ENCODE measurements at places on chromosomes 7 and 10.

GRCh38 chr10:121956111-121957061 lies 18.6 kb downstream of the NSMCE4A start:
- DNase-seq: no peak

DNA sequence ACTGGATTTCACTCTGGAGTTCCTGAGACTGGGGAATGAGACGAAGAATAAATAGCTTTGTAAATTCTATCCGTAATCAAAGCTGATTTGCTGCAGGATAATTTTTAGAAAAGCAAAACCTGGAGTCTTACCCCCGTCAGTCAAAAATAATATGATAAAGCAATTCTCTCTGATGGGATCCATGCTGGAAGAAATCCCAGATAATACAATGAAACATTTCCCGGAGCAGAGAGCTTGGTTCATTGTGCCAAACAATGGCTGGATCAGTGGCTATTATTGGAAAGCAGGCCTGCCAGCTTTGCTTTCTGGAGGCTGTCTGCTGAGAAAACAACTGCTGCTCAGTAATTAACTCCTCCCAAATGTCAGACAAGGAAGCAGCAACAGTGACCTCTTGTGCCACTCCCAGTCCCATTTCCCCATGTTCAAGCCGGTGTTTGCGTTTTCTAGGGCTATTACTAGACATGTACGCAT lies 609.4 kb upstream of the PCDH15 start:
- DNase-seq: no peak

- DNase-seq: no peak
These were observed 3.7 kb upstream of the IFIT1B start for GRCh38 chr10:89373916-89374711.

DNA sequence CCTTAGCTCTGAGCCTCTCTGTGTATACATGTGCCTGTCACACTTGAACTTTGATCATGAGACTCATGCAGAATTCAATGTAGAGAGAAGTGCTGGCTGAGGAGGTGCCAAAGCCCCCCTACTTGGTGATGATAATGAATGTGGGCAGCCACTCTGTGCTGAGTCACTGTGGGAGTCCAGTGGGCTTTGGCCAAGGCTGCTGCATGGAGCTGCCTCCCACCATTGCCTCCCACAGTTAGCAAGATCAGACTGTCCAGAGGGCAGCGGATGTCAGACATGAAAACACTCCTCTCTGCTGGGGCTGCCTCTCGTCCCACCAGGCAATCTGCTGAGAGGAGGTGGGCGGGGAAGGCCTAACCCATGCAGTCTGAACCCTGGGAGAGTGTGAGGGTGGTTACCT lies 180.3 kb downstream of the SH2D4B start:
- no peak for DNase-seq

- no peak for DNase-seq
These were observed 51.6 kb upstream of the IL6 start for GRCh38 chr7:22675421-22675820.

DNA sequence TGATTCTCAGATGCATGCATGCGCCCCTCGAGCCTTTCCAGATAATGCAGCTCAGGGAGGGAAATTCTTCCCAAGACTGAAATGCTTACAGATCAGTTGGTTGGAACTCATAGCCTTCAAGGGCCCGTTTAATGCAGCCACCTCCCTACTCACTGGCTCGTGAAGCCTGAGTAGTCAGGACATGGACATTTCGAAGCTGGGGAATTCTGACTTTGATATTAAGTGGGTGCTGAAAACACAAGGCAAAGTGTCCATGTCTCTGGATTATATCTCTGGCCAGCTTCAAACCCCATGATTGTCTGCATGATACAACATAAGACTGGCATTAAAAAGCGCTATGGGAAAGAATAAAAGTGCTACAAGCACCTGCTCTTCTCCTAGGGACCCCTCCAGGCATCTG lies 207.5 kb downstream of the HERPUD2 start:
- no peak for DNase-seq

- DNase-seq: no peak
These were observed 189.9 kb downstream of the ZEB1 start for GRCh38 chr10:31508882-31509281.

GRCh38 chr10:120710076-120710475 lies 141.1 kb upstream of the WDR11 start:
- DNase-seq: no peak

DNA sequence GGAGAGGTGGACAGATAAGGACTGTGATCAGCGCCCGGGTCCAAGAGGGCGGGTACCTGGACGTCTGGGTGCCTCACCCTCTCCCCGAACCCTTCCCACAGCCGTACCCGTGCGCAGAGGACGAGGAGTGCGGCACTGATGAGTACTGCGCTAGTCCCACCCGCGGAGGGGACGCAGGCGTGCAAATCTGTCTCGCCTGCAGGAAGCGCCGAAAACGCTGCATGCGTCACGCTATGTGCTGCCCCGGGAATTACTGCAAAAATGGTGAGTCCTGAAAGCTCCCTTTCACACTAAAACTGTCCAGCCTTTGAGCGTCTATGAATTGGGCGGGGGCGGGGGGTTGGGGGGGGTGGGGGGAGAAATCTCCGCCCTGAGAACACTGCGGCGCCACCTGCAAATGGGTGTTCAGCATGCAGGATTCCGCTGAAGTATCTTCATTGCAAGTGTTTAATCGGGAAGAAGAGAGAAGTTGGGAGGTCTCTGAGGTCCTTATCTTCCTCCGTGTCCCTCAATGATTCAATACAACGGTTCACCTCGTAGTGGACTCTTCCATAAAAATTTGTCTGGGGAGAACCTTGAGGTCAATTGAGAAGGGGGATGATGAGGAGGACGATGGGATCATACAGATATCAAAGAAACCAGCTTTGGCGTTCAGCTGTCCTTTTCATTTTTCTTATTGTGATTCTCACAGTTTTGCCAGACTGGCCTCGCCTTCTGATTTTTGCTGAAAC lies 906 bp downstream of the DKK1 start:
- no peak for DNase-seq

DNA sequence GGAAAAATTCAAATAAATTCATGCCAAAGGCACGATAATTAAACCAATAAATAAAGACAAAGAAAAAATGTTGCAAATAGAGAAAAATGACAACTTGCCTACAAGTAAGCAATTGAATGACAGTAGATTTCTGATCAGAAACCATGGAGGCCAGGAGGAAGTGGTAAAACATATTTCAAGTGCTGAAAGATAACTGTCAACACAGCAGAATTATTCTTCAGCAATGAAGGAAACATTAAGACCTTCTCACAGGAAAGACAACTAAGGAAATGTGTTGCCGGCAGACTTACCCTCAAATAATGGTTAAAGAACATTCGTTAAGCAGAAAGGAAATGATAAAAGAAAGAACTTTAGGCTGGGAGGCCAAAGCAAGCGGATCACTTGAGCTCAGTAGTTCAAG lies 30.4 kb downstream of the RUNDC3B start:
- no peak for DNase-seq

DNA sequence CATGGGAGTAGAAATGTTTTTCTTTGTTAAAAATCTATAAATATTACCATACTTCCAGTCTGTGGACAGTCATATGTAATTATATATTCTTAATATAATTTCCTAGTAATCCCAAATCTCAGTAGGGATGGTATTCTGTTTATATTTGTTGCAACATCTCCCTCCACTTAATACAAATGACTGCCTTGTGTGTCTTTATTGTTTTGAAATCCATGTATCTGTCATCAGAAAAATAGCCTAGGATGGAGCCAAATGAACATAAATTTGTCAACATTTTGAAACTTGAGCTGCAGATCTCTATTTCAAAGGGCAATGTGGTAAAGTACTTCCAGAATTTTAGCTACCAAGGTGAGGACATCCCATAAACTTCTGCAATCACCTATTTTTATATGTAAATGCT lies 290.7 kb downstream of the TSPAN12 start:
- no peak for DNase-seq

DNA sequence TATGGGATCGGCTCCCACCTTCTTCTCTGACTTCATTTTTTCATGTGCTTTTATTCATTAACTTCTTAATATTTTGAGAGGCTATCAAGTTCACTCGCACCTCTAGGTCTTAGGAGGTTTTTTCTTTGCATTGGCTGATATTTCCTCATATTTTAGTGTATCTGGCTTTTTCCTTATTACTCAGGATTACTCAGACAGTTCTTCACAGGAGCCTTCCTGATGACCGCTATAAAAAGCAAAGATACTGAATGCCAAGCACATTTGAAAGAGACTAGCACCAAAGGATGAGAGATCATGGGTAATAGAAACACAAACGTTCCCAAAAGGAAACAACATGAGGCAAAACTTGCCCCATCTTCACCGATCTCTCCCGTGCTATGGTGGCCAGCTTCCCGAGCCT lies 409.2 kb upstream of the KLF6 start:
- no peak for DNase-seq

DNA sequence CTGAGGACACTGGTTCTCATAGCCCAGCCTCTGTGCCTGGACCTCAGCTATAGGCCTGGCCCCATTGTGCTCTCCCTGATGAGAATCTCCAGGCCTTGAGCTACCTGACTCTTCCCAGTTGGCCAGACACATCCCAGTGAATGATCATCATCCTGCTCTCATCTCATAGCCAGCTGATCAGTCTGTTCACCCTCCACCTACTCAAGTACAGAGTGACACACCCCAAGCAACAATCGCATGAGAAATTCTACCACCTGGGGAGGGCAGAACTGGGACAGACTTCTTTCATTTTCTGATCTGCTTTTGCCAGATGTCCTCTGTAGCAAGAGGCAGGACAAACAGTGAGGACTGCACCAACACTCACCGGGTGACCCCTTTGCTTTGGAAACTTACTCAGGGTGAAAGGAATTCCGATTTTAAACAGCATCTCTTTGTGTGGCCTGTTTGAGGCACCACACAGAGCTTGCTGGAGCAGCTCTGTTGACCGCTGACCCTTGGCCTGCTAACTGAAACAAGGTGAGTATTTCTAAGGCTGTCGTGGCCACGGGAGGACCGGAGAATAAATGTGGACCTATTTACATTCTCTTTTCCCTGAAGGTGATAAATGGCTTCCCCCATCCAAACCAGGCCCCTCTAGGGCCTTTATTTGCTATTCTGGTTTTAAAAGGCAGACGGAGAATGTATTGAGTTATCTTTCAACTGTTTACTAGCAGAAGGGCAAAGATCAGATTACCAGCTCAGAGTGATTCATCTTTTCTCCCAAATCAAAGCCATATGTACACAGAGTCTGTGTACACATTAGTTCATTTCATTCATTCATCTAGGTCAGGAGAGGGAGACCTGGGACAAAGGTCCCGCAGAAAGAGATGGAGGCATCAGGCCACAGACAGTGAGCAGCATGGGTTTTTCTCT lies 181.4 kb upstream of the TNS3 start:
- no peak for DNase-seq

GRCh38 chr10:132799865-132800264 lies 13.9 kb upstream of the NKX6-2 start:
- DNase-seq: no peak

GRCh38 chr10:13091801-13092200 lies 8.2 kb upstream of the OPTN start:
- DNase-seq: no peak

- no peak for DNase-seq
These were observed 55.5 kb downstream of the VTI1A start for GRCh38 chr10:112502536-112502935.

DNA sequence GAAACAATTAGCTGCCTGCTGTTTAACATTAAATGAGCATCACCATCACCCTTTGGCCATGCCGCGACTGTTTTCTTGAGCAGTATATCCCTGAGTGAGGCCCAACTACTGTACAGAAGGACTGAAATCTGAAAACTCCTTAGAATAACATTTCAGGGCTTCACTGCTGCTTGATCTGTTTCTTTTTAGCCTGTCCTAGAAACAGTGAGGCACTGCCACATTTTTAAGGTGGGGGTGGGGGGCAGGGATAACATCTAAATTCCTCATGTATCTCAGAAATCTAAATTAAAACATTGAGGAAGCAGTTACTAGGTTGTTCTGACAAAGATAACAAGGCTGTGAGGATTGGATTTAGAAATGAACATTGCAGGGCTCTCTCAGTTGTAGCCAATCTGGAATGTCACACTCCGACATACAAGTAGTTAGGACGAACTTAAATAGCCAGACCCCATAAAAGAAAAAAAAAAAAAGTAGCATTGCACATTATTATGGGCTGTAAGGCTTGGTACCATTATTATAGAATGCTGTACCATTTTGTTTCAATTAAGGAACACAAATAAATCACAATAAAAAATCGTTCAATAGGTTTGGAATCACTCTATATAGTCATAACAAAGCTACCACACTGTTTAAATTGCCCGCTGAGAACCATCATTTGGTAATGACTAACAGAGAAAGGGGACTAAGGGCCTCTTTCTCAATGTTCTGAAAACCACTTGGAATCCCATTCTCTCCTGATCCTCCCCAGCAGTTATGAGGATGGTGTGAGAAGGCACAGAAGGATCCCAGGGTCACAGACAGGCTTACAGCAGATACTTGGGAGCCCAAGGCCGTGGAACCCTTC lies 256.1 kb downstream of the INHBA start:
- no peak for DNase-seq

DNA sequence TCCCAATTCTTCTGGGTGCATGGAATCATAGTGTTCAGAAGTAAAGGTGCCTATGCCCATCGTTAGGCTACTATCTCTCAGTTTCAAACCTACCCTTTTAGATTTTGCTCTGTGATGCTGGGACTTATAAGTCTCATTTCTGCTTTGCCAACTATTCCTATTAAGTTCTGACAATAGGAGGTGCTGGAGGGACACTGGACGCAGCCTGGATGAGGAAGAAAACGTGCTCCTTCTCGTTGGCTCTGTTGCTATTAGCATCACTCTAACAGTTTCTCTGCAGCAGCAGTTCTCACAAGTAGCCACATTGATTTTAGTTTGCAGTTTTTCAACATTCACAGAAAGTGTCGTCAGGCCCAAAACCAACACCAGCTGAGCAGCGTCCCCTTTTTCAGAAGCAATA lies 72.4 kb downstream of the ABCC2 start:
- DNase-seq: no peak

GRCh38 chr7:30841025-30841735 lies 70.0 kb downstream of the MINDY4 start:
- no peak for DNase-seq

- DNase-seq: no peak
These were observed 110.2 kb downstream of the RAB11FIP2 start for GRCh38 chr10:117936566-117936965.

GRCh38 chr7:106294334-106294733 lies 9.6 kb upstream of the NAMPT start:
- DNase-seq: no peak

DNA sequence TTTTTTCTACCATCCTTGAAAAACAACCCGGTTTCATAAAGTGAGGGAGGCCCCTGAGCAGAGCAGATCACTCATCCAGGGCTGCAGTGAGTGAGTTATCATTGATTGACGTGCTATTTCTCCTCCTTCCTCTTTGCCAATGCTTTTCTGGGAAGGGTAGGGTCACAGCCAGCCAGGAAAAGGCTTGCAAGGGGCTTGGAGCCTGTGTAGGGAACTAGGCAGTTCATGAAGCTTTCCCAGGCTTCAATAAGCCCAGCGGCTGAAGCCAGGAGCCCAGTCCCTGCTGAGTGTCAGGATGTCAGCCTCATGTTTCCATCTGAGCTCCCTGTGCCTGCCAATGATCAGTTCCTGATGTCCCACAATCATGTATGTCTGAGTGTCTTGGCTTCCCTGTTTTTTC lies 584.7 kb downstream of the GALNT17 start:
- DNase-seq: no peak

Measured in stimulated activated CD8-positive, alpha-beta memory T cell treated with anti-CD3 and anti-CD28 coated beads, Interleukin-15, amount 100 ng/mL, for 24 hours (primary cell).